ENCODE measurements at places on chromosomes 3 and 15.

DNA sequence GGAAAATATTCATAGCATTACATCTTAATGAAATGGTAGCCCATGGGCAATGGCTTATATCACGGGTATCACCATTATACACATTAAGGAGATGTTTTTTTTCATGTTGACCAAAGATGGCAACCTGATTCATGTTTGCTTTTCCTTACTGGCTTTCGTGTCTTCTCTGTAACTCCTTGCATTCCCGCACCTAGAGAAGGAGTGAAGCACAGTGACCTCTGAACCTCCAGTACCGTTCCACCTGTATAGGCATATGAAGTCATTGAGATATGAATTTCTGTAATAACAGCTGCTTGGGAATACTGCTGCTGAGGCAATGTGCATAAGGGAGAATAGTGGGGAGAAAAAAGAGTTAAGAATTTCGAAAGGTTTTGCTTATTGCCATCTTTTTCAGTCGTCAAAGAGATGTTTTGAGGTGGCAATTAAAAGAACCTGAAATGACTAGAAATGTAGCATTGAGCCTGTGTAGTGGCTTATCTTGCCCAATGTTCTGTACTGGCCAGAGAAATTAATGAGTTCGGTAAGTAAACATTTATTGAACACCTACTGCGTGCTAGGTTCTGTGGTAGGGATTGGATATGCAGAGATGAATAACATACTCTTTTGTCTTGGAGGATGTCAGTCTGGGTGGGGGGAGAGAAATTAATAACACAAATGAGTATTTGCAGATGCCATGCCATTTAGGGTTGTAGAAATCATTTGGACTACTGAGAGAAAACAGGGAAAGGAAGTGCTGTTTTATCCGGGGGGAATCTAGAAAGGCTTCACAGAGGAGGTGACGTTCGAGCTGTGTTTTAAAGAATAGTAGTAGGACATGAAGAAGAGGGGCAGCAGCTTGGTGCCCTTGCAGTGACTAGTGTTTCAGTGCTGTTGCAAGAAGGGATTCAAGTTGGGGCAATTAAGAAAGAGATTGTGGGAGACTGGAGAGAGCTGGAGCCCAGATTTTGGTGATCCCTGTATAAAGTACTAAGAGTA, 2.5 kb downstream of the FEM1B start:
- DNase-seq = no peak

DNA sequence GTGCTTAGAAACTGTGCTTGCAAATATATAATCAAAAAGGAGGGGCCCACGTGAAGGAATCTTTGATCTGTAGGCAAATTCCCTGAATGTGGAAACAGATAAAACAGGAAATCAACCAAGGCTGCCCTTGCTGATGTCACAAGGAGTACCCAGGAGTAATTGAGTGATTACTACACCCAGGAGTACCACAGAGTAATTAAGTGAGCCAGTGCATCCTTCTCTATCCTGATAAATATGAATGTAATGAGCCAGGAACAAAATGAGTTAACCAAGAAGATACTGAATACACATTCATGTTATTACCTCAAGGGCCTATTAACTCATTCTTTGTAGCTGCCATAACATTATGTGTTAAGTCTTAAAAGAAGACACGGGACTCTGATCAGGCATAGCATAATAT, 87.3 kb upstream of the POU1F1 start:
- DNase-seq = no peak

DNA sequence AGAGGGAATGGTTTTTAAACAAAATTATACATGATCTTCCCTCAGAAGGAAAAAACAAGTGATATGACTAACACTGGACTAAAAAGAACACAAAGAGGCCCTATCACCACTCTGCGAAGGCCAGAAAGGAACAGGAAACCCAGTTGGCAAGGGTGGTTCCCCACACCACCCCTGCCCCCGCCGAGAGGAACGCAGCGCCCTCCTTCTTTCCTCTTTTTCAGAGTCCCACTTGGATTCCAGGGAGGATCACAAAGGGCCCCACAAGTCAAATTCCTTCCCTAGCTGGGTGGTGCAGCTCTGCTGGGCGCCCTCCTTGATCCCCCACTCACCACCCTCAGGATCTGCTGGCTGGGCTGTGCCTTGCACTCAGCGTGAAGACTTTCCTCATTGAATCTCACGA, 29.8 kb downstream of the PLA1A start:
- DNase-seq = no peak

DNA sequence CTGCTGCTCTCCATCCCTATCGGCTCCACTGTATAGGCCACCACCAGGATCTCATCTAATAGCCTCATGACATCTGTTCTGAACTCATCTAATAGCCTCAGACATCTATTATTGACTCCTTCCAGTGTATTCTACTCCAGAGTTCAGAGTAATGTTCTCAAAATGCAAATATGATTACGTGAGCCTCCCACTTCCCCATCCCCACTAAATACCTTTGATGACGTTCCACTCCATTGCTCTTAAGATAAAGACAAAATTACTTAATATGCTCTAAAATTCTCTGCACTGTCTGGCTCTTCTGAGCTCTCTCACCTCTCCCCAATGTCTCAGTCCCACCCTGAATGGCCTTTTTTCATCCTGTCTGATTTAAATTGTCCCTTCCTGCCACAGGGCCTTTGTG, 94.7 kb downstream of the SAMMSON start:
- DNase-seq = no peak

GRCh38 chr15:48641416-48641815, 4.1 kb downstream of the FBN1 start:
- peak; percentile 26 for DNase-seq

DNA sequence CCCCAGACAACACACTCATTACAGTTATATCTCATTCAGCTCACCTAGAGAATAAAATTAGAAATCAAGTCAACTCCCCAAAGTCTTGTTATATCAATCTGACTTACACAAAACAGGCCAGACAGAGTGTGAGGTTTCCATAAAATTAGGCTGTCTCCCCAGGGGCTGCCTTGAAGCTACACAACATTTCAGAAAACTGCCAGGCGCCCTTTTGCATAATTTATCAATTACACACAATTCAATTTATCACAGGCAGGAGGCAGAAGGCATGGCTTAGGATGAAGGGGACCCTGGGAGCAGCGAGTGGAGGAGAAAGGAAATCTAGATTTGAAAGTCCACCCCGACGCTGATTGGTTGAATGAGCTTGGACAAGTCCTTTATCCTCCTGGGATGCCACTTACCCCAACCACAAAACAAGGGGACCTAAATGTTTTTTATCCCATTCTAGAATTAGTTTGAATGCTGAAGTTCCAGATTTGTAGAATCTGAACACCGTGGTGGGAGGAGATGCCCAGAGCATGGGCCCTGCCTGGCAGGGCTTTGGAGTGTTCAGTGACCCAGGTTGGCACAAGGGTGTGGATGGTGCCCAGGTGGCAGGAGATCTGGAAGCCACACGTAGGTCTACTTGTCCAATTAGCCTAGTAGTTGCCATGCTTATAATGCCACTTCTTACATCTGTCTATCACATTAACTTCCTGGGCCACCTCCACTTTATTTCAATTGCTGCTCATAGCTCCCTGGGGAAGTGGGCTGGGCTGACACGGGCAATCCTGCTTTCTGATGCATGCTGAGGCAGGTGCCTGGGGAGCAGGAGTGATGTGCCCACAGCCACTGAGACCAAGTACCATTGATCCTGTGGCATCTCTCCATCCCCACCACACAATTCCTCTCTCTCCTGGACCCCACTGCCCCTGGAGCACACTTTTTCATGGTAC, 119.8 kb upstream of the TLE3 start:
- DNase-seq = no peak

- no peak for DNase-seq
Measured at GRCh38 chr3:12993517-12994356, 79.5 kb downstream of the IQSEC1 start.

DNA sequence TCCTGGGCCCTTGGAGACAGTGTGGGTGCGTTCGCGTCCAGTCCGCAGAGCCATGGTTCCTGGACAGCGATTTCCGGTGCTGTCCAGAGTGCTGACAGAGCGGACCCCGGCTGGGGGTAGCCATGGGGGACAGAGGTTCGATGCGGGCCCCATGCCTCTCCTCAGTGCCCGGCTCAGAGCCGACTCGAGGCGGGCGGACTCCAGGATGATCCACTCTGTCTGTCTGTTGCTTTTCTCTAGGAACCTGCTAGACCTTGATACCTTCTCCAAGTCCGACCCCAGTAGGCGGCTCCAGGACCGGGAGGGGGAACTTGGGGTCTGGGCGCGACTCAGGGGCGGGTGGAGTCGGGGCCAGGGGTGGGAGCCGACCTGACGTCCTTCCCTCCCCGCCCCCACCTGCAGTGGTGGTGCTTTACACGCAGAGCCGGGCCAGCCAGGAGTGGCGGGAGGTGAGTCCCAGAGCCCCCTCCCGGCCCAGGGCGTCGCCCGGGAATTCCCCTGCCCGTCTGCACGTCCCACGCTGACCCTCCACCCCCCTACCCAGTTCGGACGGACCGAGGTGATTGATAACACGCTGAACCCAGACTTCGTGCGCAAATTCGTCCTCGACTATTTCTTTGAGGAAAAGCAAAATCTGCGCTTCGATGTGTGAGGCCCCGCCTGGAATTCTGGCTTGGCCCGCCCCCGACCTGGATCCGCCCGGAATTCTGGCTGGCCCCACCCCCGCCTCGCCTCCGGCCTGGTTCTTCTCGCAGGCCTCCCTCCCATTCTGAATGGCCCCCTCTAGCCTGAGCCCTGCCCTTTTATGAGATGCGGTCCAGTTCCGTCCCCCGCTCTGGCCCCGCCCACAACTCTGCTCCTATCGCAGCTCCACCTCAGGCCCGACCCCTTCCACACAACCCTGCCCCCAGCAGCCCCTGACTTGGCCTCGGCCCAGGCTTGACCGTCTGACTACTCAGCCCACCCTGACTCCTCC, 1.0 kb downstream of the CPNE9 start:
- DNase-seq = no peak

DNA sequence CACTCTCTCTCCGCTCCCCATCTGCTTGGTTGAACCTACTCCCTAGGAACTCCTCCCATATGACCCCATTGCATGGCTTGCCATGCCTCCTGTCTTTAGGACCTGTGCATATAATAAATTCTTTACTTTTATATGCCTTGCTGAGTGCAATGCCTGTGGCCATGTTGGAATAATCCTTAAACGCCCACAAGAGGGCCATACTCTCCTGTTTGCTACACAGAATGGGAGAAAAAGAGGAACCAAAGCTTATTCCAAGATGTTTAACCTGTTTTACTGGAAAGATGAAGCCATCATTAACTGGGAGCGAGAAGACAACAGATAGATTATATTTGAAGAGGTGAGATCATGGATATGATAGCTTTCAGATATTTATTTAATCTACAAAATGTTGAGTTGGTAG, 1097.8 kb downstream of the NAALADL2 start:
- DNase-seq = peak; percentile 6

DNA sequence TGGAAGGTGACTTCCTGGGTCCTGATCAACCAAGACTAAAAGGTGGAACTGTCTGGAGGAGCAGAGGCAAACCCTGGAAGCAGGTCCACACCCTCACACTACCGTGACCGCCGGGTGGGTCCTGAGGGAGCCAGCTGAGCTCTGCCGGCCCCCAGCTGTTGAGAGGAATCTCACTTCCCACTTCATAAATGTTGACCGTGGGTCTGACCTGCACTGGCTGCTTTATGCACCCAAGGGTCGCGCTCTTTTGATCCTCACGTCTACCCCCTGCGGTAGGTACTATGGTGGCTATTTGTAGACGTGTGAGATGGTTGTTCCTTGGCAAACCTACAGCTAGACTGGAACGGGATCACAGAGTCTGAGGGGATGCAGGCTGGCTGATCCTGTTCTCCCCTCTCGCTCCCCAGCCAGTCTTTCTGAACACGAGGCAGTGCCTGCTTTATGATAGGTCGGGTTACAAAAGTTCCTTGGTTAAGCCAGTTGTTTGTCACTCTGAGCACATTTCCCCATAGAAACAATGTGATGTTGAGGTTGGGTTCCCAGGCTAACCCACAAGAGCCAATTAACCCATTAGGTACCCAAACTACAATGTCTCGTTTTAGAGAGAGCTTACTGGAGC, 113.0 kb upstream of the ETV5 start:
- DNase-seq = no peak

- no peak for DNase-seq
Measured at GRCh38 chr3:47283193-47283537, 421 bp downstream of the KLHL18 start.

- no peak for DNase-seq
Measured at GRCh38 chr3:14967285-14967684, 19.9 kb downstream of the NR2C2 start.

GRCh38 chr3:126022741-126023359, 53.9 kb downstream of the ROPN1B start:
- DNase-seq = no peak

GRCh38 chr15:90375071-90375470, 13.0 kb upstream of the IQGAP1 start:
- DNase-seq = no peak

GRCh38 chr3:112904786-112905185, 58.1 kb upstream of the CD200R1L start:
- DNase-seq = no peak

DNA sequence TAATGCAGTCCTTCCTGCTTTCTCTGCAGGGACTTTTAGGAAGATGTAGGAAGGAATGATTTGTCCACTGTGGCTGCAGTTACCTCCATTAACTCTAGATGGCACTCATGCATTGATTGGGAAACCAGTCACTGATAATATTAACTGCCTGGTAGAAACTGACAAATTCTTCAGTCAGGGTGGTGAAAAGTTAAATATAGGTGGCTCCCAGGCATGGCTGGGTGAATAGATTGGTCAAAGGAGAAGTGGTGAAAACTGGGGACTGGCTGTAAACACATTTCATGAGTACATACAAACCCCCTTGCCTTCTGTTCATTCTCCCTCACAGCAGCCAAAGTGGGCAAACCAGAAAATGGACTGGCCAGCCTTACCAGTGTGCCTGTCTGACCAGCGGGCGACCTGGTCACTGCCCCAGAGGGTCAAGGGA, 333.4 kb downstream of the THSD4 start:
- DNase-seq = peak; percentile 12

DNA sequence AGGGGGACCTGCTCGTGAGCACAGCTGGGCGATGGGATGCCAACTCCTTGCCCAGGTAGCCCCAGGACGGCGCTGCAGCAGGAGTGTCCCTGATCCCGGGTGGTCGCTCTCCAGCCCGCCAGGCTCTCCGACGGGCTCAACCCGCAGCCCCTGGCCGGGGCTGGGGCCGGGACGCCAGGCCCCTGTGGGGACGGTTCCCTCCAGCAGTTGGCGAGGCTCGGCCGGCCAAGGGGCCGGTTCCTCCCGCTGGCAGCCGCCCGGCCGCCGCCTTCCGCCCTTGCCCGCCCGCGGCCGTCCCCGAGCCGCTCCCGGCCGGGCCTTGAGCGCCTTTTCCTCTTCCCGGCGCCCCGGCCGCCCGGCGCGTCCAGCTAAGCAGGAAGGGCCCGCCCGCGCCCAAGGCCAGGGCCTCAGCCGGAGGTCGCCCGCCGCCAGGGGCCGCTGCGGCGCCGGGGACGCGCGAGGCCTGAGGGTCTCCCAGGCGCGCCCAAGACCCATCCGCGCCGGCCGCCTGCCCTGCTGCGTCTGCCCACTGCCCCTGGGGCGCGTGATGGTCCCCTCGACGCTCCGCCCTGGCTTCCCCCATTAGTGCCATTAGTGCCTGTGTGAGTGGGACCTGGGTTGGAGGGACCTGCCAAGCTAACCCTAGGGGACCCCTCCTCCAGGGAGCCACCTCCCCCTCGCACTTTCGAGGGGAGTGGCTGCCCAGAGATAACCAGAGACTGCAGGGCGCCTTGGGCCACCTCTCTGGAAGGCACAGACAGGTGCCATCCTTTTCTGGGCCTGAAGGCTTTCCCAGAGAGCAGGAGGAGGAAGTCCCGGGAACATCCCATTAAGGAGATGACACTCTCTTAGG, 106.4 kb downstream of the FBLN2 start:
- DNase-seq = no peak

All from Jurkat, Clone E6-1 (cell line).